Dermis microvascular lymphatic vessel endothelial cell (primary cell): ENCODE measurements at places on chromosomes 13 and 19. TPM values are rescaled to one million over a fixed set of nuclear protein-coding genes. Genes with fewer than 3 reads are reported as not detected.

Gene GPI
- 111 and 155 TPM in 2 replicates for total RNA-seq

Gene IL11
- under 0.01 and 0.13 TPM in 2 replicates for total RNA-seq

Gene B9D2
- total RNA-seq: 5.9 and 6.7 TPM in 2 replicates

Gene S1PR4
- 0.51 and 0.63 TPM in 2 replicates for total RNA-seq

Gene CCDC70
- total RNA-seq: not detected in 2 replicates

Gene CD209
- under 0.01 TPM in 2 replicates for total RNA-seq

Gene C19orf33
- total RNA-seq: 0.51 and 1.4 TPM in 2 replicates

Gene FFAR1
- total RNA-seq: not detected in 2 replicates

Gene WDR88
- not detected in 2 replicates for total RNA-seq

Gene ZBTB45
- 3.5 and 5.7 TPM in 2 replicates for total RNA-seq
